ENCODE measurements at places on chromosomes 2 and 18.

GRCh38 chr2:6082625-6083018 lies 390.4 kb downstream of the SOX11 start:
- no peak overlapping the region for H3K27ac ChIP-seq
- no peaks in the 10 kb centered on the region for H3K36me3 ChIP-seq
- H3K4me1 ChIP-seq = no peaks in the 10 kb centered on the region
- H3K4me3 ChIP-seq = no peak overlapping the region

DNA sequence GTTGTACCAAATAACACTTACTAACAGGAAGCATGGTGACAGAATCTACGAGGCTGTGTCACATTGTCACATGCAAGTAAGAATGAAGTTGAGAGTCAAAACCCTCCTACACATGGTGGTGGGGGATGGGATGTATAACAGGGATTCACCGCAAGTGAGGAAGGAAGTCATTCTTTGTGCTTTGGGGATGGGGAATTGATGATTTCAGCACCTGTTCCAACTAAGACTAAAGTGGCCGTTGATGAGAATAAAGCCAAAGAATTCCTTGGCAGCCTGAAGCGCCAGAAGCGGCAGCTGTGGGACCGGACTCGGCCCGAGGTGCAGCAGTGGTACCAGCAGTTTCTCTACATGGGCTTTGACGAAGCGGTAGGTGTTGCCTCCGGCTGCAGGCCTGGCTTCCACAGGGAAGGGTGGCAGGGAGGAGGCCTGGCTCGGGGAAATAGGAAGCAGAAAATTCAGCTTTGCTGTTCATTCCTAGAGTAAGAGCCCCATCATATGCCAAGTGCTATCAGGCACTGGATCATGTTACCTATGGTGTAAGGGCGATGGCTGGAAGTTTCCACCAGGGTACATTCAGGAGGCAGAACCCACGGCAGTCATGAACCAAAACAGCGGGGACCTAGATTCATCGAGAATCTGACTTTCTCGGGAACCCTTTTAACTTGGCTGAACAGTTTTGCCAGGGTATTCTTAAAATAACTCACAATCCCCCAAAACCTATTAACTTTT lies 120.3 kb downstream of the UXS1 start:
- no peak overlapping the region for H3K27ac ChIP-seq
- no peaks in the 10 kb centered on the region for H3K36me3 ChIP-seq
- peaks cover 68% of the 10 kb centered on the region for H3K27me3 ChIP-seq
- H3K4me3 ChIP-seq = no peak overlapping the region
- H3K4me1 ChIP-seq = no peaks in the 10 kb centered on the region
- no peak for DNase-seq

DNA sequence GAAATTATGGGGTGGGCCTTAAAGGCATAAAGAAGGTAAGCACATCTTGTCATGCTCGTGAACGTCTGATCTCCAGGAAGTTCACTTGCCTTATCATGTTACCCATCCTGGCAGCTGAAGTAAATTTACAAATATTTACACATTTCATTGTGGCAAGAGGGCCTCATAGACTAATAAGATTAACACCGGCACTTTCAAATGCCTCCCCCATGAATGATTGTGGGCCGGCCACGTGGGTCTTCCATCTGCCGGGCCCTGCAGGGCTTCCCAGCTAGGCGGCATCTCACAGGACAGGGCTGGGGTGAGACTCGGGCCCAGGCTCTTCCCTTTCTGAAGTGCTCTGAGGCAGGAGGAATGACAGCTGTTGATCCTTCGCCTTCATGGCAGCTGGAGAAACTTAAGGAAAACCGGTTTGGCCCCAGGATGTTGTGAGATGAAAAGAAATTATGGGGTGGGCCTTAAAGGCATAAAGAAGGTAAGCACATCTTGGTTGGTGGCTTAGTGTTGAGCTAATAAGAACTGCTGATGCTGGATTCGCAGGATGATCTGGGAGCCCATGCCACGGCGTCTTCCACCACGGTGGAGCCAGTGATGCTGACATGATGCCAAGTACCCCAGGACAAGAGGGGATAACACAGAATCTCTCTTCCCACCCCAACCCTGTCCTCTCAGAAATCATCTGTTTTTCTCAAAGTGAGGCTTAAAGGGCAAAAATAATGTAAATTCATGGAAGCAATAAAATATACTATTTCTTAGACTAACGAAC lies 176.3 kb downstream of the SEPTIN10 start:
- no peaks in the 10 kb centered on the region for H3K4me1 ChIP-seq
- no peaks in the 10 kb centered on the region for H3K27me3 ChIP-seq
- no peak for DNase-seq
- no peak overlapping the region for H3K27ac ChIP-seq

GRCh38 chr2:238854246-238854645 lies 6.4 kb downstream of the TWIST2 start:
- no peak overlapping the region for H3K4me3 ChIP-seq
- no peak for DNase-seq
- H3K27me3 ChIP-seq = peaks cover 60% of the 10 kb centered on the region
- H3K4me1 ChIP-seq = no peaks in the 10 kb centered on the region

GRCh38 chr2:182359027-182359989 lies 67.5 kb downstream of the PDE1A start:
- H3K36me3 ChIP-seq = no peaks in the 10 kb centered on the region
- H3K27ac ChIP-seq = no peak overlapping the region
- no peaks in the 10 kb centered on the region for H3K4me1 ChIP-seq
- no peaks in the 10 kb centered on the region for H3K27me3 ChIP-seq
- H3K4me3 ChIP-seq = no peak overlapping the region
